Activated naive CD8-positive, alpha-beta T cell treated with anti-CD3 and anti-CD28 coated beads for 36 hours (primary cell): ENCODE measurements at places on chromosomes 2 and 18. TPM values are rescaled to one million over a fixed set of nuclear protein-coding genes. Genes with fewer than 3 reads are reported as not detected.

Gene AKAIN1
- total RNA-seq = not detected

Gene HNRNPLL
- total RNA-seq = 52.2 TPM

Gene MEP1B
- 0.08 TPM for total RNA-seq

Gene POTEI
- not detected for total RNA-seq

Gene NUP35
- total RNA-seq = 38.7 TPM

Gene LRRFIP1
- total RNA-seq = 162 TPM

Gene DYNAP
- total RNA-seq = not detected

Gene CYRIA
- 0.16 TPM for total RNA-seq

Gene IL1B
- total RNA-seq = not detected

Gene LIMS2
- total RNA-seq = 14.6 TPM

Gene RIT2
- not detected for total RNA-seq

Gene SEPTIN2
- 265 TPM for total RNA-seq

Gene RNPEPL1
- total RNA-seq = 37.2 TPM

Gene CERKL
- 0.06 TPM for total RNA-seq

Gene TRIM43
- not detected for total RNA-seq

Gene ALPI
- total RNA-seq = not detected

Gene B4GALT6
- 3.1 TPM for total RNA-seq

Gene TLX2
- total RNA-seq = not detected

Gene OSBPL1A
- 2.8 TPM for total RNA-seq

Gene PGAP1
- total RNA-seq = 17.8 TPM

Gene IL1R1
- total RNA-seq = 0.70 TPM

Gene PREB
- total RNA-seq = 63.3 TPM

Gene ZNF804A
- not detected for total RNA-seq

Gene SP9
- not detected for total RNA-seq

Gene STEAP3
- 0.60 TPM for total RNA-seq

Gene HOXD3
- total RNA-seq = not detected

Gene SLC8A1
- 0.22 TPM for total RNA-seq

Gene YPEL5
- 25.4 TPM for total RNA-seq

Gene ST8SIA5
- total RNA-seq = not detected

Gene NYAP2
- total RNA-seq = 0.06 TPM

Gene IL1R2
- total RNA-seq = 0.28 TPM

Gene PRSS56
- total RNA-seq = not detected

Gene CCDC138
- total RNA-seq = 15.0 TPM

Gene ABCG8
- not detected for total RNA-seq

Gene EDAR
- 0.21 TPM for total RNA-seq

Gene MC2R
- total RNA-seq = not detected

Gene ANKRD30BL
- 0.29 TPM for total RNA-seq

Gene LAMA3
- total RNA-seq = 0.31 TPM

Gene GAREM2
- total RNA-seq = 2.7 TPM

Gene IMP4
- total RNA-seq = 225 TPM

Gene EPB41L5
- total RNA-seq = 4.5 TPM

Gene LRRTM1
- not detected for total RNA-seq

Gene FBXO36
- total RNA-seq = 1.1 TPM

Gene PHOSPHO2
- 3.4 TPM for total RNA-seq

Gene VWA3B
- total RNA-seq = not detected

Gene ASB1
- total RNA-seq = 40.2 TPM

Gene CDH19
- not detected for total RNA-seq

Gene RNF144A
- 29.7 TPM for total RNA-seq

Gene KCNF1
- not detected for total RNA-seq

Gene TGIF1
- total RNA-seq = 21.2 TPM

Gene GKN1
- not detected for total RNA-seq

Gene GCKR
- not detected for total RNA-seq

Gene MOGAT1
- not detected for total RNA-seq

Gene PLCL1
- 0.23 TPM for total RNA-seq

Gene IL18RAP
- 5.3 TPM for total RNA-seq

Gene CCDC102B
- total RNA-seq = 1.4 TPM

Gene ADGRF3
- total RNA-seq = 4.4 TPM
